HTR-8/SVneo (cell line): ENCODE measurements at places on chromosomes 2 and 18.

GRCh38 chr2:173456960-173457359 is 102.3 kb downstream of the CDCA7 start:
- no peak for DNase-seq

DNA sequence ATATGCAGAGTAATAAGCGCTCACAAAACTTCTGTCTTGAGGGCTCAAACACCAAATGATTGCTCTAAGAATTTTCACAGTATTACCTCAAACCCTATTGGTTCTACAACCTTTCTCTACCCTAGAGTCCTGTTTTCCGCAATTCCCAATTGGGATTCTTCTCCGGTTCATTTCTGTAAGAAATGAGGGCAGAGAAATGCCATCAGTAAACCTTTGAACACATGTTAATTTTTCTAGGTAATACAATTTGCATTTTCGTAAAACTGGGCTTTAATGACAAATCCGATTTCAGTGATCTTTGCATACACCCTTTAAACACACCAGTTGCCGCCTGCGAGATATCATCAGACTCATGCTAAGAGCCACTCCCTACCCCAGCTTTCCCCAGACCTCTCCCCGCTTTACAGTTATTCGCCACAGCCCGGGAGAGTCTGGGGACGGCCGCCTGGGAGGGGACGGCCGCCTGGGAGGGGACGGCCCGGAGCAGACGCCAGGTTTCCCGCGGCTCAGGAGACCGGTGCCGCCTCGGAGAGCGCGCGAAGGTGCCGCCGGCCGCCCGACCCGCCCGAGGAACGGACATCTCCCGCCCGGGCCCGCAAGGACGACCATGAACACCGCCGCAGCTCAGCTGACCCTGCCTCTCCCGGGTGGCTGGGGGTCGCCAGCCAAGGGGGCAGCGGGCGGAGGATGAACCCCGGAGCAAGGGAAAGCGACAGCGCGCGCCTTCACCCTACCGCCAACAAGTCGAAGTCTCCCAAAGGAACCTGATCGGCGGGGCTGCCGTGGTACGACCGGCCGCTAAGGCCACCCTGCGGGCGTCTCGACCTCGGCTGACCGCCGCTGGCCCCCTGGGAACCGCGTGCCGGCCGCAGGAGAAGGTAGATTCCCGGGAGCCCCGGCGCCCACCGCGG is 463 bp downstream of the SMC6 start:
- DNase-seq, result no peak

GRCh38 chr18:48932822-48933510 is 17.8 kb downstream of the SMAD7 start:
- no peak for DNase-seq

DNA sequence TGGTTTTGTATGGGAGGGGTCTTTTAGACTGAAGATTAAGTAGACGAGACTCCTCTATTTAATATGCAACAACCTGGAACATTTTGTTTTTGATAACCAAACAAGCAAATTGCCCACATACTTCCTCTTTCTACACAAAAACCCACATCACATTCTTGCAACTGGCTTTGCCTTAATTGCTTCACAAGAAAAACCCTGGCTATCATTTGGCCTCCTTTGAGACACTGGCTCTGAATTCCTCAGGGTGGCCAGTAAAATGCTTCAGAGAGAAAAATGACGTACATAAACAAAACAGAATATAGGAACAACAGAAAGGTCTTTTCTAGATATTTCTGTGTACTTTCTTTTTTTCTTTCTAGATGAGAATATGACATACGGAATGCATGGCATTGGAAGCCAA is 103.0 kb downstream of the TRIB2 start:
- no peak for DNase-seq

DNA sequence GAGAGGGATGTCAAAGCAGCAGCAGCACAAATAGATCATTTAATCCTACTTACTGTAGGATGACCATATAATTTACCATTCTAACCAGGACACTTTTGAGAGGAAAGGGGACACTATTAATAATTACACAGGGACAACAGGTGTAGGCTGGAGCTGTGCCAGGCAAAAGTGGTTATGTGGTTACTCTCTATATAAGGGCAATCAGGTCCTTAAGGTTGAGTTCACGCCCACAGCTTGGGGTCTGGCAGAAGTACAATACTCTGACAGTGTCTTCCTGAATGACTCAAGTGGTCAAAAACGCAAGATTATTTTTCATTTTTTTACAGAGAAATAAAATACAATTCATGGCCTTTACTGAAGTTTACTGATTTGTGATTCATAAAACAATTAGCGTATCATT is 2.8 kb downstream of the PREPL start:
- DNase-seq, result peak; percentile 29

GRCh38 chr2:232795920-232796319 is 19.6 kb upstream of the KCNJ13 start:
- DNase-seq, result no peak

GRCh38 chr2:84126530-84126929 is 332.6 kb downstream of the SUCLG1 start:
- DNase-seq, result no peak

DNA sequence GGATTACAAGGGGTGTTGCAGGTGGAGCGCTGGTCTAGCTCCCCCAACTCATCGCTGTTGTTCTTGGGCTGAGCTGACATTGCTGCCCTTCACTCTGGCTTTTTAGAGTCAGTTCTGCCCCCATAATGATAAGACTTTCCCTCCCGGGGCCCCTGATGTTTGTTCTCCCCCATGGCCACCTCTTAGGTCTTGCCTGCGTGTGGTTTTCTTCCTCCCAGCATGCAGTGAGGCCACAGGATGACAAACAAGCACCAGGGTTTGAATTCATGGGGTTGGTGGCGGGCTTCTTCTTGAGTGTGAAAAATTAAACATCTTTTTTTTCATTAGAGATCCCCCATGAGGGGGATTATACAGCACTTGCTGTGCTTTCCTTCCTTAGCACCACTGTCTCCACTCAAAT is 74.1 kb downstream of the CTAGE1 start:
- DNase-seq, result no peak

DNA sequence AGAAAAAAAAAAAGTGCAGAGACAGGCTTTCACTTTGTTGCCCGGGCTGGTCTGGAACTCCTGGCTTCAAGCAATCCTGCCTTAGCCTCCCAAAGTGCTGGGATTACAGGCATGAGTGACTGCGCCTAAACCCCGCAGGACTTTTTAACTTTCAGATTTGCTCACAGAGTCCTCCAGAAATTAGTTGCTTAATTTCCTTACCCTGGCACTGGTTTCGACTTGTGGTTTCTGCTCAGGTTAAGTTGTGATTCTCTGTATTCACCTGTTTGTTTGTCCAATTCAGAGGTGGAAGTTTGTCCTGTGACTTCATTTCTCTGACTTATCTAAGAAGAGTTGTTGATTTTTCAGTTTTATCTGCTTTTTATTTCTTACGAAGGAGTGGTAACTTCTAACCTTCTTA is 238.1 kb downstream of the TMEM182 start:
- DNase-seq, result no peak

DNA sequence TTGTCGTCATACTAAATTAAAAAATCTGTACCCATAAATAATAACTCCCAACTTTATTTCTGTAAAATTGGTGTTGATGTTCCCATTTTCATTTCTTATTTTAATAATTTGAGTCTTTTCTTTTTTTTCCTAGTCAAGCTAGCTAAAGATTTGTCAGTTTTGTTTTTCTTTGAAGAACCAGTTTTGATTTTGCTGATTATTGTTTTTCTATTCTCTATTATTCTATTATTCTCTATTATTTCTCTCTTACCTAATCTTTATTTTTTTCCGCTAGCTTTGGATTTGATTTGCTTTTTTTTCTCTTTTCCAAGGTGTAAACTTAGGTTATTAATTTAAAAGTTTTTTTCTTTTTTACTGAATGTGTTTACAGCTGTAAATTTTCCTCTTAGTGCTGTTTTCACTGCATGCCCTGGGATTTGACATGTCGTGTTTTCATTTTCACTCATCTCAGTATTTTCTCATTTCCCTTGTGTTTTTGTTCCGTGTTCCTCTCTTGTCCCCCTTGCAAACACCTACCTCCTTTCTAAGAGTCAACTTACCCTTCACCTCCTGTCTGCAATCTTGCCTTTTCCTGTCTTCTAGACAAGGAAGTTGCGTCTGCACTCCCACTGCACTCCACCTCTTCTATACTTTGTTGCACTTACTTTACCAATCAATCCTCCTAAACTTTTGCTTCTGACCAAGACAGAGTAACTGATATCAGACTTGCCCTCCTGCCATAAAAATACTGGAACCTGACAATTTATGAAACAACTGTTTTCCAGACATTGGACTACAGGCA is 18.8 kb downstream of the PSMG2 start:
- no peak for DNase-seq

DNA sequence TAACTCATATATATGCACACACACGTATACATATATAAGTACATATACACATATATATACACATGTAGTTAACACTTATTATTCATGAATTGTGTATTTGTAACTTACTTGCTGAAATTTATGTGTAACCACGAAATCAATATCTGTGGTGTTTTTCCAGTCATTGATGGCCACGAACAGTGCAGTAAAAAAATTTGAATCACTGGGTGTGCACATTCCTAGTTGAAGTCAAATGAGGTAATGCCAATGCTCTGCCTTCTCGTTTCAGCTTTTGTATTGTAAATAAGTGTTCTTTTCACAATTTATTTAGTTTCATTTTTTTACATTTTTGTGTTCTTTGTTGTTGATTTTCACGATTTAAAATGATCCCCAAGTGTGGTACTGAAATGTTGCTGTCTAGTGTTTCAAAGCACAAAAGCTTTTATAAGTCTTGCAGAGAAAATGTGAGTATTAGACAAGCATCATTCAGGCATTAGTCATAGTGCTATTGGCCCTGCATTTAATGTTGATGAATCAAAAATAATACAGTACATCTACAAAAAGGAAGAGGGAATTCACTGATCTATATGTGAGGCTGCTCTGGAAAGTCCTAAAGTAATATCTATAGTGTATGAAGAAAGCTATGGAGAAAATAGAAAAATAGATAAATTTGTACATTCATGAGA is 419.0 kb downstream of the DSC3 start:
- peak; percentile 3 for DNase-seq
